ENCODE measurements at places on chromosomes 3 and 15. TPM values are rescaled to one million over a fixed set of nuclear protein-coding genes. Genes with fewer than 3 reads are reported as not detected.

The KLHL40 gene
- not detected for total RNA-seq

The NUDT16 gene
- 19.4 TPM for total RNA-seq

The TRPM1 gene
- not detected for total RNA-seq

The CCDC80 gene
- 162 TPM for total RNA-seq

The SLCO2A1 gene
- total RNA-seq = 0.70 TPM

The SLC15A2 gene
- 2.8 TPM for total RNA-seq

GRCh38 chr15:62742409-62743171 lies 300.0 kb upstream of the TPM1 start:
- peak; percentile 51 for DNase-seq

- DNase-seq = no peak
Measured at GRCh38 chr15:66270932-66271331, 17.4 kb upstream of the MEGF11 start.

GRCh38 chr3:33441225-33441976 lies 1.2 kb upstream of the UBP1 start:
- DNase-seq = peak; percentile 64

DNA sequence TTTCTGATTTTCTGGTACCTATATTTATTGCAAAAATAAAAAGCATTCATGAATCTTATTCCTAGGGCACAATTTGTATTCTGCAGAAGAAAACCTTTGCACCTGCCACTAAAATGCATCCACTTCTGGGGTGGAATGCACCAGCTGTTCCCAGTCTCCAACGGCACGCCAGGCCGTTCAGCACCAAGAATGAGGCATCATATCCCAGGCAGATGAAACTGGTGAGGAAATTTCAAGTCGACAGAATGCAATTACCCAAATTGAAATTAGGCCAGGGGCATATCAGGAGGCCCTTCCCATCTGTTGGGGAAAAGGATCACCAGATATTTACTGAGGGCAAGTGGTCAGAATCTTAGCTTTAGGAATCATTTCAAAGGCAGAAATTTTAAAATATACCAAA lies 13.6 kb upstream of the RBMS3 start:
- DNase-seq = no peak

- no peak for DNase-seq
Measured at GRCh38 chr3:58991026-58991425, 58.8 kb downstream of the CFAP20DC start.

DNA sequence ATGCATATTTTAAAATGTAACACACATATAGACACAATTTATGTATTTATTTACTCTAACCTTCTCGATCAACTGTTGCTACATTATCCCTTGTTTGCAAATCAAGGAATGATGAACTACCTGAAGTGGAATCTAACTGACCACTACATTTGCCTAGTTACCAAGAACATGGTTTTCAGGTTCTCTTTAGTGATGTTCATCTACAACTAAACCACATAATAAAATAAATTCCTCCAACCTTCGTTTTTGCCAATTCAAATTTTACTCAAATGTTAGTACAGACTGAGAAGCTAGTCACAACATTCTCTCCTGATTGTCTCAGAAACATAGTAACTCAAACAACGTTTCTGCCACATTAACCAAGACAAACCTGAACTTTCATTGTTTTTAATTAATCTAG lies 521.9 kb downstream of the FOXP1 start:
- no peak for DNase-seq

DNA sequence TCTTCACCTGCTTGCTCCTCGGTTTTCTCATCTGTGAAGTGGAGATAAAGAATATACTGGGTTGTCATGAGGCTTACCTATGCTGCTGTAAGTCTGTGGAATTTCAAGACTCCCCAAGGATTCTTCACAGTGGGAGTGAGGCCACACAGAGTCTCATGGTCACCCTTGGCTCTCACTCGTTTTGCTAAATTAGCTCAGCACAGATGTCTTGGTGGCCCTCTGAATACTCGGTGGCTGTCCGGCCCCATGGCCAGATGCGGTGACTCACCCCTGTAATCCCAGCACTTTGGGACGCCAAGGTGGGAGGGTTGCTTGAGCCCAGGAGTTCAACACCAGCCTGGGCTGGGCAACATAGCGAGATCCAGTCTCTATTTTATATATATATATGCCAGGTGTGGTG lies 5.0 kb upstream of the CHCHD6 start:
- DNase-seq = no peak
